ENCODE measurements at places on chromosomes 5 and 9.

DNA sequence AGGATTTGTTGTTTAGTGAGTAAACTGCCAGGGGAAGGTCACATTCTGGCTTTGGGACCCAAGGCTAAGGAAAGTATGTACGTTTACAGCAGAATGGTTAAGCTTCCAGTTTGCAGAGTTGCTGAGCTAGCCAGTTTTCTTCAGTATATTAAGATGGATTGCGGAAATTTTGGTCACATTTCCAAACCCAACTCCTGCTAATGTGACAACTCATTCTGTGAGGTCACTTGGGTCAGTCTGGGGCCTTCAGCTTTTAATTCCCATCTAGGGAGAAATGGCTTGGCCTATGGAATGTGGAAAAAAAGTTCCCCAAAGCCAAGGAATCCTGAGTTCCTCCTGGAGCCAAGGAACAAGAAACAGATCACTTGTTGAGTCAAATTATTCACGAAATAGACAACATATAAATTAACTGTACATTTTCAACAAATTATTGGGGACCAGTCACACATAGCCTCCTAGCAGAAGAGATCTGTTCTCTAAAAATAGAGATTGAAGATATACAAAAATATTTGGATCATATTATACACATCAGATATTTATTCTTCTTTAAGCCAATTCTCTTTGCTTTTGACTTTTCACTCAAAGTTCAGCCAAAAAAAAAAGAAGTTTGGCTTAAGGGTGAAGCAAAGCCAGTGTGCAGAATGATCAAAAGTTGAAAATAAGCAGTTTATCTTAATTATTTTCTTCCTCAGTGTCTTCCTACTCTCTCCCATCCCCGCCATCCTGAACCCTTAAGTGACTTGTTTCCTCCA, 8.8 kb downstream of the KCNV2 start:
- DNase-seq = no peak

DNA sequence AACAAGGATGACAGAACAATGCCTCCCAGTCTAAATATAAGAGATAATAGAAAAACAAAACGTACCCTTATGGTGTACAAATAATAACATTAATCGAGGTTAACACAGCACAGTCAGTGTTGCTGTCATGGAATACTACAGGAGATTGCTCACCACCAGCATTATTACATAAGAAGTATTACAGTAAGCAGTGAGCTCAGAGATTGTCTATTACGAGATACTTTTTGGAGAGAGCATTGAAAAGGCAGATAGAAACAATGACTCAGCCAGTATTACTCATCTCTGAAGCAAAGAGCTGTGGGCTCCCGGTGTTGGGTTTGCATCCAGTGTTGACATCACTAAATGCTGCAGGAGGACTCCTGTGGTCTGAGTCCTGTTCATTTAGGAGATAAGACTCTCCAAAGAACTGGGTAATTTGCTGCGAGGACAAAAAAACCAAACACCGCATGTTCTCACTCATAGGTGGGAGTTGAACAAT, 191.9 kb upstream of the SEMA6A start:
- DNase-seq = no peak

- no peak for DNase-seq
Observed at GRCh38 chr5:149824846-149825245, 94.7 kb downstream of the PPARGC1B start.

DNA sequence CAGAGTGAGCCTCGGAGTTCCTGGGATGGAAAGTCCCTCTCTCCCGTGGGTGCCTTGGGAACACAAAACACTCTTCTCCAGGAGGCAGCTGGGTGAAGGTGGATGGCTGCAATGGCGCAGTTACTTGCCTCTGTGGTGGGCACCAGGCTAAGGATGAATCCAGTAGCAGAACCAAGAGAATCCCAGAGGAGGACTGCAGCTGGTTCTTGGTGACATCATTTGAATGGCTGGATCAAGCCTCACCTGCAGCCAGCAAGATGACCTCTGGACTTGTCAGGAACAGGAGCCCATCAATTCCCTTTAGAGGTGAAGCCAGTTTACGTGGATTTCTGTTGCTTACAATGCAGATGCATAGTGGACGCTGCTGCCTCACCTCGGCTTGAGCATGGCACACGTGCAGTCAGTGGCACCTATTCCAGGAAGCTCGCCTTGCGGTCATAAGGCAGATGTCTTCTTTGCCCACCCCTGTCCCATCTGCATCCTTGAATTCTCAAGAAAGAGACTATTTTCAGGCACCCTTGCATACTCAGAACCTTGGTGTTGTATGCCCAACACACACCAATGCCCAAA, 34.1 kb upstream of the ADAMTS2 start:
- peak; percentile 59 for DNase-seq

DNA sequence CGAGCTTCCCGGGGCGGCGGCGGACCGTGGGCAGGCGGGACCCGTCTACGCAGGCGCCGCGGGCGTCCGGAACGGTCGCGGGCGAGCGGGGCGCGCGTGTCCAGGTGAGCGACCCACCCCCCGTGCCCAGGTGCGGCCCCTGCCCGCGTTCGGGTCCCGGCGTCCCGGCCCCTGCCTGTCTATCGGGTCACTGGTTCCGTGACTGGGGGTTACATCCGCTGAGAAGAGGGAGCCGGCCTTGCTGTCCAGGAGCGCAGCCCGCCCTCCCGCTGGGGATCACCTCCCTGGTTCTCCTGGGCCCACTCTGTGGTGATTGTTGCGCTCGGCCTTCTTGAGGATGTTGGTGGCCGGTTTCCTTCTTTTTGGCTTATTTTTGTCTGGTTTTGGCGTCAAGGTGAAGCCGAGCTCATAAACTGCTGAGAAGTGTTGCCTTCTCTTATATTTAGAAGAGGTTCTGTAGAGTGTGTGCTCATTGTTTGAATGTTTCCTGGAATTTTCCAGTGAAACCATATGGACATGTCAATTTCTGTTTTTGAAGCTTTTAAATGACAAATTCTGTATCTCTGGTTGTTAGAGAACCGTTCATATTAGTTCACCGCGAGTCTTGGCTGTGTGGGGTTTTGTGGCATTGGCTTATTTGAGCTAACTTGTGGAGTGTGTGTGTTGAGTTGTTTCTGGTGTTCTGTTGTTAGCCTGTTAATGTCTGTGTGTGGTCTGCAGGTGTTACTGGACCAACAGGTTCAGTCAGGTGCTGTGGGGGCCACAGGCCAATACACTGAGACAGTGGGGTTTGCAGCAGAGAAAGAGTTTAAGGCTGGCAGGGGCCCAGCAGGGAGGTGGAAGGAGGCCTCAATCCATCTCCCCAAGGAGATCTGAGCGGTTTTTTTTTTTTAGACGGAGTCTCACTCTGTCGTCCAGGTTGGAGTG, 621 bp downstream of the CEP72 start:
- DNase-seq = peak; percentile 84

DNA sequence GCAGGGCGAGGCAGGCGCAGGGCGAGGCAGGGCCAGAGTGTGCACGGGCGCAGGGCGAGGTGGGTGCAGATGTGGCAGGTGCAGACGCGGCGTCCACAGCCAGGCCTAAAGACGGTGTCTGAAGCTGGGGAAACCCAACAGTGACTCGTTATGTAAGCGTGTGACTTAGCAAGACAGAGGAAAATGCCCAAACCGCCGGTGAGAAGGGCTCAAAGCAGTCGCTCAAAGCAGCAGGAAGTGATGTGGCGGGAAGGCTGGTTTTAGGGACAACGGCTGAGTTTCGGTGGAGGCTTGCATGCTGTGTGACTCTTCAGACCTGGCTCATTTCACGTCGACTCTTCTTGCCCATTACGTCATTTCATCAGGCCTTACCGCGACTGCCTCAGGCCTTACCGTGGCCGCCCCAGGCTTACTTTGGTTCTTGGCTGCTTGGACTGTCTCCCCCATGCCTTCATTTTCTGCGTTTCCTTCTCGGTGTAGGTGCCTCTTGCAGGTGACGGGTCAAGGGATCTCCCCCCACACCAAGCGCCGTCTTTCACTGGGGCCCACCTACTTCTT, 50.5 kb upstream of the EXOC3 start:
- peak; percentile 73 for DNase-seq

- no peak for DNase-seq
Observed at GRCh38 chr9:87512311-87512710, 14.6 kb downstream of the DAPK1 start.

GRCh38 chr9:137784641-137785513, 92.7 kb upstream of the CACNA1B start:
- peak; percentile 85 for DNase-seq

DNA sequence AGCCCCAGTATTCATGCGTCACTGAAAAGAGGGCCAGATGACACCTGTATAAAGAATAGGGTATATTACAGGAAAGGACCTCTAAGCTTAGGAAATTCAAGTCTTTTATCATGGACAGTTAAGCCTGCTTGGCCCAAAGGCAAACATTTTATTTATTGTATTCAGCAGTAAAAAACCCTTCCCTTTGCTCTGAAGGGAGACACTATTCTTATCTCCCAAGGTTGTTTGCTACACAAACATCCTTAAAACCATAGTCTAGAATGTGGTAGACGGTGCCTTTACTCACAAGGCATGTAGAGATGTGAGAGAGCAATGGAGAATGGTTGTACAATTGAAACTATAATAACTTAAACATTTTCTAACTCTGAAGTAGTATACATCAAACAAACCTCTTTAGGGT, 33.9 kb downstream of the FTMT start:
- DNase-seq = no peak

- DNase-seq = no peak
Observed at GRCh38 chr9:123007269-123007668, 26.2 kb upstream of the GPR21 start.

- no peak for DNase-seq
Observed at GRCh38 chr9:1200847-1201251, 150.7 kb downstream of the DMRT2 start.

- DNase-seq = no peak
Observed at GRCh38 chr9:129656795-129657390, 8.6 kb upstream of the PRRX2 start.

GRCh38 chr5:34564710-34565235, 91.4 kb upstream of the RAI14 start:
- no peak for DNase-seq

DNA sequence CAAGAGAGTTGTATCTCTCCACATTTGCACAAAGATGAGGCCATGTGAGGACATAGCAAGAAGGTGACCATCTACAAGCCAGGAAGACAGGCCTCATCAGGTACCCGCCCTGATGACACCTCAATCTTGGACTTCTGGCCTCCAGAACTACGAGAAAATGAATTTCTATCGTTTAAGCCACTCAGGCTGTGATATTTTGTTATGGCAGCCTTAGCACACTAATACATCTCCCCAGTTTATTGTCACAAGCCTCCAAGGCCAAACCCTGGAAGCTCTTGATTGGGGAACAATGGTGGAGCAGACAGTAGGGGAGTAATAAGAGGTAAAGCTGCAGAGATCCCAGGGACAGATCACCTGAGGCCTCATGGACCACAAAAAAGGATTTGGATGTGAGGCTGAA, 7.7 kb upstream of the P4HA2 start:
- DNase-seq = no peak

- DNase-seq = no peak
Observed at GRCh38 chr5:40401284-40402006, 278.3 kb upstream of the PTGER4 start.

DNA sequence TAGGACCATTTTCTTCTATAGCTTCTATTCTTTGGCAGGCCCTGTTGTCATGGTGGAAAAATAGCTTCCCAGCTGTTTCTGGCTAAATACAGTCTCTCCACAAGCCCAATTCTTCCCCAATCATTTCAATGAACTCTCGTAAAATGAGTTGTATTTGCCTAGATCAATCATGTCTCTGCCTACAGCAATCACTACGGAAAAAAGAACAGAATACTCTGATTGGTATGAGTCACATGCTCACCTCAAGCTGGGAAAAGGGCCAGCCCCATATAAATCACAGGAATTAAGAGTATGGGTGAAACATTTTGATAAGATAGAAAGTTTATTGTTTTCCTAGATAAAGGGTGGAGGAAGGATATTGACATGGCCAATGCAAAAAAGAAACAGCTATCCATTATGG, 711.4 kb downstream of the EFNA5 start:
- DNase-seq = no peak

DNA sequence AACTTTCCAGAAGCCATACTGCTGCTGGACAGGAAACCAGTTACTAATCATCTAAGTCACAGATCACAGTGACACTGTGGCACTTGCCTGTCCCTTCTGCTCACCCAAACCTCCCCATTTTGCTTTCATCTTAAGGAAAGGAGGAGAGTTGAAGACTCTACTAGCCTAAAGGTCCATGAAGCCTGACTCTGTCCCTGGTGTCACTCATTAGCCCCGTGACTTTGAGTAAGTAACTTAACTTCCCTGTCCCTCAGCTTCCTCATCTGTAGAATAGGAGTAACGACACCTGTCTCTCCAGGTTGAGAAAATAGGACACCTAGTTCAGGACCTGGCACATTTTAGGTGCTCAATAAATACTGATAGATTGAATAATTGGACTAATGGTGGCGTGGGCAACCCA, 536 bp upstream of the SLC6A7 start:
- DNase-seq = no peak

DNA sequence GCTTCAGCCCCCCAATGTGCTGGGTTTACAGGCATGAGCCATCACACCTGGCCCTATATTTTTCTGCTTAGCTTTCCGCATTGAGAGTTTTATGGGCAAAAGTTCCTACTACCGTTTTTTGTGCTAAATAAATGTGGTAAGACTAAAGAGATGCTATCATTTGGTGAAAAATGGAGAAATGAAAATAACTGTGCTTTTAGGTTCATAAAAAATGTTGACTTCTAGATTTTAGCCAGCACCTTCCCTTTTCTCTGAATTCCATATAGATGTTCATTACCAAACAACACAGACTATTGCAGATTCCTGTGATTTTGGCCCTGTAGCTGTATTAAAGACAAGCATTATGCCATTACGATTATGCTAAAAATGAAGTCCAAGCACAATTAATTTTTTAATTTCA, 72.0 kb upstream of the CTSL start:
- DNase-seq = no peak

DNA sequence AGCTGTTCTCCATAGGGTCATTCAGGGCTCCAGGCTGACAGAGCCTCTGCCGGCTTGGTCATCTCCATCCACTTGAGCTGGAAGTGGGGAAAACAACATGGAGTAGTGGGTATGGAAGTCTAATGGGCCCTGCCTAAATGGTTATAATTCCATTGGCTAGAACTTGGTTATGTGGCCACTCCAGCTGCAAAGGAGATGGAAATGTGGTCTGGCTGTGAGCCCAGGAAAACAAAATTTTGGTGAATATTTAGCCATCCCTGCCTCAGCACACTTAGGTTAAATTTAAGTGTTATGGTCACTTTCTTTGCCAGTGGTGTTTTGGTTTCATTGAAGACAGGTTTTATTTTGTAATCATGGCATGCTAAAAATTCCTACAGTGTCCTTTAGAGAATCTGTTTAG, 112.3 kb downstream of the SMARCA2 start:
- no peak for DNase-seq

- no peak for DNase-seq
Observed at GRCh38 chr9:81776390-81776789, 87.0 kb upstream of the TLE1 start.

DNA sequence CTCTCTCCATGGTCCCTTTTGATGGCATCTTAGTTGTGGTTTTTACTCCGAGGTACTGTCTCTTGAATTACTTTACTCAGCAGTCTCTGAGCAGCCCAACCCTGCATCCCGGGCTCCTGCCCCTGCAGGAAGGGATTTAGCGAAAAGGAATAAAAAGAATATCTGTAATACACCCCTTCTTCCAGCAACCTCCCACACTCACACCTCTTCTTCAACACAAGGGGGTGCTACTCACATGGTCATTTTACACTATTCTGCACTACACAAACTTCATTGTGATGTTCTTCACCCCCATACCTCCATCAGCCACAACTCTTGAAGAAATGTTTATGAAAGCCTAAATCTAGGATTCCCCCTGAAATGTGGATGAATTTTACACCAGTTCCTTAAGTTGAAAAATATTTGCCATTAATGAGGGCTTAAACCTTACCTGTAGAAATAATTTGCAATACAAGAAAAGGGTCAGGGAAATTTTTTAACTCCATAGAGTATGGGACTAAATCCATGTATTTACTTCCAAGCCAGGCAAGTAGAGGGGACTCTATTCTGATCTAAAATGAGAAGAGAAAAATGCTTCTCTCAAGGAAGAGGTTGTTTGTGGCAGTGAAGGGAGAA, 26.0 kb downstream of the TPD52L3 start:
- no peak for DNase-seq

All from osteocyte (in vitro differentiated cells).